ENCODE measurements at places on chromosomes 5 and 9.

- no peak for DNase-seq
Measured at GRCh38 chr5:127975961-127976360, 107.6 kb upstream of the SLC12A2 start.

- peak; percentile 96 for DNase-seq
Measured at GRCh38 chr5:78974011-78974410, 11.1 kb downstream of the ARSB start.

DNA sequence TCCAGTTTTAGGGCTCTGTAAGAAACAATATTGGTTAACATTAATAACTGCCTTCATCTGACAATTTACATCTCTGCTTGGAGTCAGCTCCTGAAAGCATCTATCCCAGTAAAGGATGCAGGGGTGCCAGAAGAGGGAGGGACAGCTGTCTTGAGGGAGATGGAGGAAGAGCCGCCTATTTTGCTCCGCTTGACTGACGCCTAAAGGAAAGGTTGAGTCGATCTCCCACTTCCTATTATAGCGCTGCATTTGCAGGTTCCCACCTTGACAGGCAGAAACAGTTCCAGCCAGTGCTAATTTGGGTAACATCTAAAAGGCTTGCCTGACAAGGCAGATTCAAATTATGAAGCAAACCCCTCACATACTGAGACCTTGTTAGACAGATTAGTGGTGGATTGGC, 374.6 kb downstream of the SPATA31D1 start:
- DNase-seq = no peak

DNA sequence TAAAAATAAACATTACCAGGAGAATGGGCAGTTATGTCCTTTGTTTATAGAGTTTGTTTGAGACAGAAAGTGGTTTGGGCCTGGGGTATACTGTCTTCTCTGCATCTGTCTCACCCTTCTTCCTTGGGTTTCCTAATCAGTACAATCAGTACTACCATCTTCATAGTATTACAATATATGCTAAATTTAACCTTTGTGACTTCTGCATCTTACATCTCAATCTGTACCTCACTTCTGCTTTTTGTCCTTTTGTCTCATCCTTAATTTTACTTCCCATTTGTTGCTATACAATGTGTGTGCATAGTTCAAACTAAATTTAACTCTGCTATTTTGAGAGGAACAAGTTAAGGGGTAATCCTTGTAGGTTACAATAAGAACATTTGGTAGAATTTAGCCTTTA, 19.6 kb downstream of the FBXO38 start:
- DNase-seq = no peak

DNA sequence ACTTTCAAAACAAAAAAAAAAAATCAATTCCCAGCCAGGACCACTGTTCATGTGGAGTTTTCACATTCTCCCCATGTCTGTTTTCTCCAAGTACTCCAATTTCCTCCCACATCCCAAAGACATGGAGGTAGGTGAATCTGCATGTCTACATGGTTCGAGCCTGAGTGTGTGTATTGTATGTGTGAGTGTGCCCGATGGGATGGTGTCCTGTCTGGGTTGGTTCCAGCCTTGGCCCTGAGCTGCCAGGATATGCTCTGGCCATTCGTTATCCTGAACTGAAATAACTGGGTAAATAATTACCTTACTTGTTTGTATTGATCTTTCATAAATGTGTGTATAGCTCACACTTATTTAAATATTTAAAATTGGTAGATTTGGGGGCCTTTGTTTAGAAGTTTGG, 452.3 kb upstream of the RORB start:
- DNase-seq = no peak

DNA sequence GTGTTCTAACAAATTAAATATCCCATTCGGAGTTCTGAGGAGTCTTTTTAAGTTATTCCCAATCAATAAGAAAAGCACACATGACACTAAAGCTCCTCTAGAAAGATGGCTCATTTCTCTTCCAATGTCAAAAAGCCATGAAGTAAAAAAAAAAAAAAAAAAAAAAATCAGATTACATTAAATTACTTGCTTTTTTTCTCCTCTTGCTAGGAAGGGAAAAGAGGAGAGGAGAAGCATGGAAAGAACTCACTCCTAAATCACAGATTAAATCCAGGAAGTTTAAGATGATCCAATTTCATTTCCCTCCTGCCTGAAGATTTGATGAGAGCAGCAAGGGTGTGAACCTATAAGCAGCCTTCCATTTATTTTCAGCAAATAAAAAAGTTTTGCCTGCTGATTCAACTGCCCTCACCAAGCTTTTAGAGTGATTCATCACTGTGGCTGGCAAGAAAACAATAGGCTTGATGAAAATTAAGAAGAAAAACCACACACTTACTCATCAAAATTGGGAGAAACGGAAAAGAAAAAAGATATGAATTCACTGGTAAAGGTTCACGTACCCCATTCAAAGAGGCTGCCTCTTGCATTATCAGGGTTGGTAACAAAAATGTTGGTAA, 19.7 kb downstream of the MYO10 start:
- DNase-seq = no peak

DNA sequence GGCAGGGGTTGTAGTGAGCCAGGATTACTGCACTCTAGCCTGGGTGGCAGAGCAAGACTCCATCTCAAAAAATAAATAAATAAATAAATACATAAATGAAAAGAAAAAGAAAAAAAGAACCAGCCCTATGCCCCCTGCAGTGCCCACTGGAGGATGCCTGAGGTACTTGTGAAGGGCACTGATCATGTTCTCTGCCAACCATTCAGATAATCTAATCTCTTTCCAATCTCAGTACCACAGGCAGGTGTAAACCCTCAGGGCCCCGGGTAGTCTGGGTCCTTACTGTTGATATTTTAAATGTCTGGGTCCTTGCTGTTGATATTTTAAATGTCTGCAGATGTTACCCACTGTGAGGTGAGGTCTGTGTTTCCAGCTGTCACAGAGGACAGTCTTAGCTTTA, 321.8 kb upstream of the ADCY2 start:
- no peak for DNase-seq

GRCh38 chr5:67644221-67644920, 447.8 kb upstream of the CD180 start:
- DNase-seq = no peak

- DNase-seq = no peak
Measured at GRCh38 chr9:116337015-116337414, 183.4 kb downstream of the PAPPA start.

- no peak for DNase-seq
Measured at GRCh38 chr5:80109646-80110478, 74.7 kb downstream of the THBS4 start.

DNA sequence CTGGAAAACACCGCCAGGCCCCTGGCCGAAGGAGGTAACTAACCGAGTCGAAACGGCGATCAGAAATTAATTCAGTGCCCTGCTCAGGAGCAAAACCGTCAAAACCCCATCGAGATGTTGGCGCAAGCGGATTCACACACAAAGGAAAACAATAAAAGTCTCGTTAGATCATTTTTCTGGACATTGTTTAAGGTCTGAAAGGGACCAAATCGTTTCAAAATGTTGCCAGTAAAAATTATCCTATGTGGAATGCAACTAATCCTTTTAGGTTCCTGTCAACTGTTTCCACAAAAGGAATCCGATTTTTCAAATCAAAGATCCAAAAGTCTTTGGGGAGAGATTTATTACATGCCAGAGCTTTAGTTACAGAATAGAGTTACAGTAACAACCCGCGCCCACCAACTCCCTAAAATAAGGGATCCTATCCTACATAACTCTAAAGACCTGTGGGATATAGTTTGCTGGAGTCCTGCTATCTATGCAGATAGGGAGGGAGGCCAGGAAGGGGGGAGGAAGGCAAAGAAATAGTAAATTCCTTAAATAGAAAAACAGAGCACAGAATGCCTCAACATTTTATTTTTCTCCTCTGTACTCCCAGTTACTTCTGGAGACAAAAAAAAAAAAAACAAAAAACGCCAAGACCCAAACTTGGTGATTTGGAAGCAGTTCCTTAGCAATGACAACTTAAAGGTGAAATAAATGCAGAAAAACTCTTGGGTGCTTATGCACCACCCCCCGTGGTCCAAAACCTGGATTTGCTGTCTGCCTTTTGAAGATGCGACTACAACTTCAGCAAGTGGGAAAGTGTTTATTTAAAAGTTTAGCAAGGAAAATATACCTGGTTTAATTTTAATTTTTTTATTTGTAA, 10.6 kb downstream of the FOXD1 start:
- no peak for DNase-seq

GRCh38 chr5:6216471-6217075, 161.8 kb downstream of the MED10 start:
- no peak for DNase-seq

DNA sequence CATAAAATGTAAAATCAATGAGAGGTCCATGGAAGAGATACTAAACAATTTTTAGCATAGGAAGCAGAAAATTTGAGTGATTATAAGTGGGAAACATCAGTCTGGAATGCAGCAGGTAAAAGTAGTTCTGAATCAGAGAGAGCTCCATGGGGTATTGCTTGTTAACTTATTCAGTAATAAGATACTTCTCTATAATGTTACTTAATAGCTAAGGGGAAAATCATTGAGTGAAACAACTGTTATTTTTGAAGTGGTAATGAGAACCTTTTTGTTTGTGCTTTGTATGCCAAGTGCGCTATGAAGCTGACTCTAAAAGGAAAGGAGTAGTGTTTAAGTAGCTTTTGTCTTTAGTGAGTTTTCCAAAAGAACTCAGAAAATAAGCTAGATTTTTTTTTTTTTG, 95.2 kb downstream of the ERBIN start:
- no peak for DNase-seq

DNA sequence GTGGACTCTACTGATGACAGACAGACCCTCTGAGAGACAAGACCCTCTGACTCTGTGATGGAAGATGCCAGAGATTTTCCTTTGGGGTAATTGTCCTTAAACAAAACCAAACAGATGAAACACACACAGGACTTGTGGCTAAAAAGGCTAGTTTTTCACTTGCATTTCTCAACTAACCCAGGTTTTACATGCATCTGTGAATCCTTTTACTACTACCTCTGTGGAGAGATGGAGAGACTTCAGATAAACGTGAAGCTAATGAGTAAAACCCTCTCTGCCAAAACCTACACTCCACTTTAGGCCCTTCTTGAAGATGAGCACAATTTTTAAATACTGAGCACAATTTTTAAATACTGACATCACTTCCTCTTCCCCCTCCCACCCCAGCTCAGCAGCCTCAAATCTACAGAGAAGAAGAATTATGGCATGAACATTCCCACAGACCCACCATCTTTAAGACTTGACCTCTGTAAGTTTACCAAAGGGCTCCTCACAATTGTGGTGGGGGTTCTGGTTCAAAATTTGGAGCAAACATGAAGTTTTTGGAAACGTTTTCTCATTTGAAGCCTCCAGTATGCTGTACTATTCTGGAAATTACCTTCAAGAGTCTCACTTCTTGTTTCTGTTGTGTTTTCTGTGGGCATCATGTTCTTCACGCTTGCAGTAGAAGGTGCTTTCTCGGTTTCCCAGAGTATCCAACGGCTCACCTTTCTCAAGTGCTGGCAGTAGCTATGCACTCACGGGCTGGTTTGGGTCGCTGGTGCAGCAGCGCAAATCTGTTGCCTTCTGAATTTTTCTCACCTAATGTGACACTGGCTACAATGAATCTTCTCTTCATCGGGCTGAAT, 42.7 kb downstream of the ACER2 start:
- no peak for DNase-seq

- no peak for DNase-seq
Measured at GRCh38 chr5:51479840-51480239, 96.6 kb downstream of the ISL1 start.

DNA sequence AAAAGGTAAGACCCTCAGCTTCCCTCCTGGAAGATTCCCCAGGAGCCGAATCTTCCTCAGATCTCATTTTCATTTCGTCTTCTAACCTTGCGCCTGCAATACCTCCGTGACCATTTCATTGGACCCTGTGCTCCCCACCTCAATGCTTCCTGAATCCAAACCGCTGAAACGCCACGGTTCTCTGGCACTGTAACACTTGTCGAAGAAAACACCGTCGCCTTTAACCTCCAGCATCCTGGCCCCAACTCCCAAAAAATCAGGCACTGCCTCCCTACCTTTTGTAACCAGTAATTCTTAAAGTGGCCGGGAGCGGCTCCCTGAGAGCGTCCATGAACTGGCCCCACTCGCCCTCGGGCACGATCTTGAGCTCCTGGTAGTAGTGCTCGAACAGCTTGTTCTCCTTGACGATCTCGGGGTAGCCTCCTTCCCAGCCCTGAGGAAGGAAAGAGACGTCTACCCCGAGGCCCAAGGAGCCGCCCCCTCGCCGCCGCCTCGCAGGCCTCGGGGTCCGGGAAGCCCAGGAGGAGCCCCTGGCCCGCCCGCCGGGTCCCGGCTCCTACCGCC, 438 bp downstream of the NSUN2 start:
- DNase-seq = peak; percentile 33

GRCh38 chr5:9059920-9060691, 485.8 kb downstream of the SEMA5A start:
- no peak for DNase-seq

DNA sequence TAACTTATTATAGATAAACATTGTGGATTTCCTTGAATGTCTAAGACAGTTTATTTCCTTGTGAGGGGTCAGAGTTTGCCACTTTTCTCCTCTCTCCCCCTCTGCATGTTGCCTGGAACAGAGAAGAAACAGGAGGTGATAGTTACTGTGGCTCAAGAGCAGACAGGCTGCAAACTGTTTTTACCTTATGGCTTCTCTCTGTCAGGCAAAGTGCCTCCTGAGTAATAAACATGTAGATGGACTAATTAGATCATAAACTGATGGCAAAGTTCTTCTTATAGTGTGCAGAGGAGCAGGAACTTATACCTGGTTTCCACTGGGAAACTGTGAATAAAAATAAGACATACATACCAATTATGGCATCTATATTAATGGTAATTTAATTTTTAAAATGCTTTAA, 133.1 kb upstream of the CDH12 start:
- DNase-seq = no peak

GRCh38 chr5:147779694-147780093, 2.8 kb downstream of the JAKMIP2 start:
- DNase-seq = no peak

- DNase-seq = no peak
Measured at GRCh38 chr9:87665505-87665904, 60.4 kb upstream of the CTSL start.

DNA sequence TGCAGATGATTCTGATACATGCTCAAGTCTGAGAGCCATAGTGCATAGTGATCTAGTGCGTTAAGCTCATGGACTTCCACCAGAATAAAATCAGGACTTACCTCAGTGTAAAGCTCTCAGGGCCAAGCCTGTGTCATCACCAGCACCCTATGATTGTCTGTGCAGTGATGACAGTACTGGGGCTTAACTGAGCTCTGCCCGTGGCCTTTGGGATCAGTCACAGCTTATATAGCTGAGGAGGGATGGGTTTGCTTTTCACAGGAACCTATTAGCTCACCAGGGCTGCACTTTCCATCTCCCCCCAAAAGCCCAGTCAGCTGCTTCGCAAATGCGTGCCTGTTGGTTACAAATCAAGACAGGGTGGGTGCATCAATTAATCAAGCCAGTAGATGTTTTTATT, 246.9 kb downstream of the NR3C1 start:
- DNase-seq = no peak

DNA sequence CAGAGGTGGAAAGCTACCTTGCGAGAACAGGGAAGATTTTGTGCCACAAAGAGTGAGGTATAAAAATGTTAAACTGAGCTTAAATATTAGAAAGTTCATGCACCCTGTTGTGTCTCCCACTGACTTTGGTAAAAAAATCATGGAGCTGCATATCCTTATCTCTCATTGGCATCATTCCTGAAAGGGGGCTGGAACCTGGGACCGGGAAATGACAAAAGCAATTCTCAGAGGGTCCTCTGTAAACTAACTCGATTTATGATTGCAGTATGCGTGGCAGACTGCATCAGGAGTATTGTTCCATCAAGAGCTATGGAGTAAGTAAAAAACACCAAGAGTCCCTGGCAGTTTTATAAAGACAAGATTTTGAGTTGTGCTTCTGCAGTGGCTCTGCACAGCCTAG, 148.8 kb downstream of the DCP2 start:
- DNase-seq = no peak

Data from cerebellar cortex (tissue), 1 donor.